ENCODE measurements at places on chromosomes 7 and 10. TPM values are rescaled to one million over a fixed set of nuclear protein-coding genes. Genes with fewer than 3 reads are reported as not detected.

Gene PNLIP
- not detected for total RNA-seq

GRCh38 chr7:41567031-41567730 lies 135.7 kb downstream of the INHBA start:
- peak; percentile 48 for DNase-seq

- no peak for DNase-seq
These were observed 2.6 kb downstream of the ADIRF start for GRCh38 chr10:86970982-86971231.

DNA sequence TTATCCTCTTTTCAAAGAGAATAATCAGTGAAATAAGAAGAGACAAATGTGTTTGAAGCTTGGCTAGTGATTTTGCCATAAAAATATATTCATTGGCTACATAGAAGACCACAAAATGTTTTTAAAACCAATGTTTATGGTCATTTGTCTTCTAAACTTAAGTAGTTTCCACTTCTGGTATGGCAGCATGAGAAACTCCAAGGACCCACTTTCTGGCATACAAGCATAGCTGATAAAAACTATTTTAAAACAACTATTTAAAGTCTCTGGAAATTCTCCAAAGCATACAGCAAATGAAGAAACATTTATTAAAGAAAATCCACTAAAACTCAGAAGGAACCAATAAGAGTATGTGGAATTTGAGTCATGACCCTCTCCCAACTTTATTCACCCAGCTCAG lies 89.2 kb upstream of the TOMM7 start:
- no peak for DNase-seq

Gene SLC26A5
- 1.4 TPM for total RNA-seq

- DNase-seq, result no peak
These were observed 348.5 kb upstream of the SHH start for GRCh38 chr7:156160811-156161210.

DNA sequence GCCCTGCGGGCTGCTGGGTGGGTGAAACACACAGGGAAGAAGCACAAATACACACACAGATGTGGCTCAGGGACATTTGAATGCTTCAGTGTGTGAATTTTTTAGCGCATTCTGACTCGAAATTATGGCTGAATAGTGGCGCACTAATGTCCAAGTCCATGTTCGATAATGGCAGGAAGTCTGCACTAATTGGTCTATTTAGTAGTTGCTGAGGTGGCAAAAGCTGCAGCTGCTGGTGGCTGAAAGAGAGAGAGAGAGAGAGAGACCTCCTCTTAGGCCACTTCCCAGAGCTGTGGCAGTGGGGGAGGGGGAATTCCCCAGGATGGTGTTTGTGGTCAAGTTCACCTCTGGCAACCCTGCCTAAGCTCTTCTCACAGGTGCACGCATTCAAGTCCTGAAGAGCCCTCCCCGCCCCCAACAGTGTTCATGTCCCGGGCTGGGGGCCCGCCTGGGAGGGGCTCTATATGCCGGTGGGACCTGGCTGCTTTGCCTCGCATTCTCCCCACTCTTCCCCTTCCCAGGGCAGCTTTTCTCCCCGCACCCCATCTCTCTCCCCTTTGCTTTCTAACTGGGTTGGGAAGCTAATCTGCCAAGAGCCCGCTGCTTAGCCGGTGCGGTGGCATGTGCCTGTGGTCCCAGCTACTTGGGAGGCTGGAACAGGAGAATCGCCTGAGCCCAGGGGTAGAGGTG lies 6.0 kb upstream of the MNX1 start:
- no peak for DNase-seq

DNA sequence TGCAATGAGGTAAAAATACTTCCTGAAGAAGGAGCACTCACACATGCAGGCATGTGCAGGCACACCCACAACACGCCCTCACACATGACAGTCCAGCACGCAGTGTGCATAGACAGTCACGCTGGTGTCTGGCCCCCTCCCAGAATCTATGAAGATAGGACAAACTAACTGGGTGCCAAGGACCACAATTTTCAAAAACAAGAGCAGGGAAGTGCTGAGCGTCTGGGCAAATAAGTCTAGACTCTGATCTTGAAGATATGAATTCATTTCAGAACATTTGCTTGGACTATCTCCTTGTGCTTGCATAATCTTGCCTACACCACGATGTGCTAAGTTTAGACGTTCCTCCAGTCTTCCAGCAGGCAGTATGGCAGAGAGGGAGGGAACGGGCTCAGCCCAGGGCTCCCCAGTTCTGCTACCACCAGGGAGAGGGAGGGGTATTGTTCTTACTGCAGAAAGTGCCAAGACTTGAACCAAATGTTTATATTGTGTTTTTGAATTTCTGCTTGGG lies 276.5 kb upstream of the KLF6 start:
- DNase-seq, result no peak

- DNase-seq, result no peak
These were observed 166.9 kb downstream of the PTPRN2 start for GRCh38 chr7:158420591-158421340.

DNA sequence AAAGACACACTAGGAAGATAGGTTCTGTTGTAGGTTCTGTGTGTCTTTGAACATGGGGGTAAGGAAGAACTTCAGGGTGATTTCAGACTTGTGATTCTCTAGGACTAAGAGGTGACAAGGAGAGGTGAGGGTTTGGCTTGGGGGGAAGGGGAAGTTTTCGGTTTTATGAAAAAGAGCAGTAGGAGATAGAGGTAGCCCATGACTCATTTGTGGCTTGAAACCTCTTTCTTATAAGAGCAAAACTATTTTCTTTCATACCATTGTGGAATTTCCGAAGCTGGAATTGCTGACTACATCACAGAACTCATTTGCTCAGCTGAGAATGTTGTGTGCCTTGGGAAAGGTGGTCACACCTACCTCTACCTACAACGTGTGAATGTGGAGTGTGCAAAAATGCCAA lies 39.6 kb upstream of the IKZF1 start:
- no peak for DNase-seq

DNA sequence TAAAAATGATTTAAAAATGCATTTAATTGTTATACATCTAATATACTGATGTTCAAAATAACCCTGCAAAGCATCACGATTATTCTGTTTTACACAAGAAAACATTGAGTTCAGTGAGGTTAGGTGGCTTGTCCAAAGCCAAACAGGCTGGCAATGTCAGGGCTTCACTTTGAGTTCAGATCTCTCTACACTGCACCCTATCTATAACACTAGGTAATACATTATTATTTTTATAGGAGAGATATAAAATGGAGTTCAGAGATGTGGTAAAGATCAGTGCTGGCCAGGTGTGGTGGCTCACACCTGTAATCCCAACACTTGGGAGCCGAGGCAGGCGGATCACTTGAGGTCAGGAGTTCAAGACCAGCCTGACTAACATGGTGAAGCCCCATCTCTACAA lies 165.9 kb upstream of the MYO3A start:
- no peak for DNase-seq

GRCh38 chr10:104650635-104651331 lies 9.7 kb downstream of the SORCS3 start:
- DNase-seq, result no peak

GRCh38 chr10:18424200-18424599 lies 227.2 kb downstream of the NSUN6 start:
- no peak for DNase-seq

Gene NRAP
- total RNA-seq, result not detected

GRCh38 chr10:26044141-26044749 lies 110.2 kb downstream of the MYO3A start:
- no peak for DNase-seq

Gene EIF3A
- total RNA-seq, result 58.8 TPM

DNA sequence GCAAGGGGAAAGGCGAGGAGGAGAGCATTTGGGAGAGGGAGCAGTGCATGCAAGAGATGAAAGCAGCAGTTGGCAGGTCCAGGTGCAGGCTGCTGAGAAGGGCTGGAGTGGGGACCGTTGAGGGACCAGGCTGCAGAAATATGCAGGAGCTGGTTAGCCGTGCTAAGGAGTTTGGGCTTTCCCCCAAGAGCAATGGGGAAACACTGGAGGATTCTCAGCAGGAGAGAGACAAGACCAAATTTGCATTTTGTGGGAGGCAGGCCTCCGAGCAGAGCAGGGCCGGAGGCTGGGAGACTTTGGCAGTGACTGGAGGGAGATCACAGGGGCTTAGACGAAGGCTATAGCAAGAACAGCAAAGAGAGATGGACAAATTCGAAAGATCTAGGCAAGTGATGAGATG lies 11.8 kb downstream of the BTBD16 start:
- DNase-seq, result no peak

Gene PDK4
- 23.1 TPM for total RNA-seq

DNA sequence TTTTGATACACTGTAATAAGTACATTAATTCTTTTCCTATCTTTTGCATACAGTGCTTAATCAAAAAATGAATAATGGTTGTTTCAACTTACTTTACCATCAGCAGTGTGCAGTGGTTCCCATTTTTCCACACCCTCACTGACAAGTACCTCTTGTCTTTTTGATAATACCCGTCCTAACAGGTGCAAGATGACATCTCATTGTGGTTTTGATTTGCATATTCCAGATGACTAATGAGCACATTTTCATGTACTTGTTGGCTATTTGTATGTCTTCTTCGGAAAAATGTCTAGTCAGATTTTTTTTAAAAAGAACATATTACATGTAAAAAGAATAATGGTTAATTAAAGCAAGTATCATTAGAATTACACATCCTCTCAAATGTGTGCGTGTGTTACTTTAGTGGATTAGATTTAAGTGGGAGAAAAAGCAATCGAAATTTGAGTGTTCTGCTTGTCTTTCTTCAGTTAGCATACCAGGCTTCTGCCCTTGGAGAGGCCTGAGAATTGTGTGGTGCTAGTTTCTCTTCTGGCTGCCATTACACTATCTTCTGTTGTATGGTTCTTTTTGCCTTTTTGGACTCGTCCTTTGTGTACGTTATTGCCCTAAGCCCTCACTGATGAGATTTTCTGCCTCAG lies 291.2 kb downstream of the AUTS2 start:
- DNase-seq, result no peak

- no peak for DNase-seq
These were observed 74.8 kb downstream of the DNAJB6 start for GRCh38 chr7:157411580-157411979.
